ENCODE measurements at places on chromosomes 16 and 17.

DNA sequence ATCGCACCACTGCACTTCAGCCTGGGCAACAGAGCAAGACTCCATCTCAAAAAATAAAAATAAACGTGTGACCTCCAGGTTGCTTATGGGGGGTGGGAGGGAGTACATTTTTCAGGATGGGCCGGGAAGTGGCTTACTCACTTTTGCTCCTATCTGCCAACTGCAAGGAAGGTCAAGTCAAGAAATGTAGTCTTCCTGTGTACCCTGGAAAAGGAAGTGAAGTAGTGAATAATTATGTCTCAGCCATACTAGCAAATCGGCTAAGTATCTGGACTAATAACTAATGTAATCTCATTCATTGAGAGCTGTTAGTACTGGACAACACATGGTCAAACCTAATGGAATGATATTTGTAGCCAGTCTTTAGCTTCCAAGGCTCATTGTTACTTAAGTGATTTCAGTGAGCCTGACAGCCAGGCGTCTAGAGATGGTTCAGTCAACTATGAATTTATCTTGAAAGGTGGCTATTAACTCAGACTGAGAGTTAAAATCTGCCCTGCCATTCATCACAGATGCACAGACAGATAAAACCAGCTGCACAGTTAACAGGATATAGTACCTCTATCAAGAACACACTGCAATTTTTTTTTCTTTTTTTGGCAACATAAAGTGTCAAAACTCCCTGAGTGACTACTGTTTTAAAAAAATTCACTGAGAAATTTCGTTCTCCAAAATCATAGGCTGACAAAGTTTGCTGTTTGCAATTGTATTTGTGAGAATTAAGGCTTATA lies 3.7 kb upstream of the TACO1 start:
- no peak for DNase-seq

DNA sequence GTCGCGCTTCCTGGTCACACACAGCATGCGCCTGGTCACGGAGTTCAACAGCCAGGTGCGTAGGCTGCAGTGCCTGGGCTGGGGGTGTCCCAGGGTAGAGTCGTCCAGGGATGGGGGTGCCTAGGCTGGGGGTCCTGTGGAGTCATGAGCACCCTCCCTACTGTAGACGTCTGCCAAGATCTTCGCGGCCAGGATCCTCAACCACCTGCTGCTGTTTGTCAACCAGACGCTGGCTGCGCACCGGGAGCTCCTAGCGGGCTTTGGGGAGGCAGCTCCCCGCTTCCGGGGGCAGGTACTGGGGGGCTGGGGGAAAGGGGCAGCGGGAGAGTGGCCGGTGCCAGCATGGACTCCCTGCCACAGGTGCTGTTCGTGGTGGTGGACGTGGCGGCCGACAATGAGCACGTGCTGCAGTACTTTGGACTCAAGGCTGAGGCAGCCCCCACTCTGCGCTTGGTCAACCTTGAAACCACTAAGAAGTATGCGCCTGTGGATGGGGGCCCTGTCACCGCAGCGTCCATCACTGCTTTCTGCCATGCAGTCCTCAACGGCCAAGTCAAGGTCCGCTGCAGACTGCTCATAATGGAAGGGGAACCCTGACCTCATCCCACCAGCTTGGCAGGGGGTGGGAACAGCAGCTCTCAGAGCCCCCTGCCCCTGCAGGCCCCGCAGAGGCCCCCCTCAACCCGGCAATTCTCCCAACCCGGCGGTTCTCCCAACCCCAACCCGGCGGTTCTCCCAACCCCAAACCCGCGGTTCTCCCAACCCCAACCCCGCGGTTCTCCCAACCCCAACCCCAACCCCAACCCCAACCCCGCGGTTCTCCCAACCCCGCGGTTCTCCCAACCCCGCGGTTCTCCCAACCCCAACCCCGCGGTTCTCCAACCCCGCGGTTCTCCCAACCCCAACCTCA lies 2.4 kb downstream of the PDIA2 start:
- DNase-seq = no peak

- DNase-seq = peak; percentile 49
Observed at GRCh38 chr17:12613566-12613965, 52.1 kb upstream of the MYOCD start.

DNA sequence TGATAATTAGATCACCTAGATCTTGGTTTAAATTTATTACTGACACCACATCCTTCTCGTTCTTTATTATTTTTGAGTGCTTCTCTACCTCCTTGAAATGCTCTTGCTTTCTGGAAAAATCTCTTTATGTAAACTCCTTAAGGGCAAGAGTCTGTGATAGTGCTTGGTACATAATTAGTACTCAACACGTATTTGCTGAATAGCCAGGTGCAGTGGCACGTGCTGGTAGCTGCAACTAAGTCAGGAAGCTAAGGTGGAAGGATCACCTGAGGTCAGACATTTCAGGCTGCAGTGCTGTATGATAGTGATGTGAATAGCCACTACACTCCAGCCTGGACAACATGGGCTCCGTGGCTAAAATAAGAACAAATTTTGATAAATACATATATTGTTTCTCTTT lies 63.0 kb downstream of the PPM1E start:
- no peak for DNase-seq

DNA sequence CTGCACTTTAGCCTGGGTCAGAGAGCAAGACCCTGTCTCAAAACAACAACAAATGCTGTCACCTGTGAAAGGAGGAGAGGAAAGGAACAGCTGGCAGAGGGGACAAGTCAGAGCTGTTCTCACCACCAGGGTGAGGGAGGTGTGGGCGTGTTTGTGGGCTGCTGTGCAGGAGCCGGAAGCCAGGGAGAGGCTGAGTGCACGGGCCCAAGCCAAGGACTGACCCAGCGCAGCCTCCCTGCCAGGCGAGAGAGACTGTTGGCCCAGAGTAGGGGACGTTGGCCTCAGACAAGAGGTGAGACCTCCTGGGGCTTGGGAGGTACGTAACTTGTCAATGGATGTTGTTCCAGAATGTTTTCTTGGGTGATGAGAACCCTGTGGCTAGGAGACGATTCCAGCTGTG lies 10.7 kb downstream of the SPNS2 start:
- DNase-seq = no peak

Data from fibroblast of mammary gland (primary cell).